ENCODE measurements at places on chromosomes 5 and 9.

GRCh38 chr5:96809921-96810320, 2.2 kb upstream of the ERAP1 start:
- DNase-seq: no peak

DNA sequence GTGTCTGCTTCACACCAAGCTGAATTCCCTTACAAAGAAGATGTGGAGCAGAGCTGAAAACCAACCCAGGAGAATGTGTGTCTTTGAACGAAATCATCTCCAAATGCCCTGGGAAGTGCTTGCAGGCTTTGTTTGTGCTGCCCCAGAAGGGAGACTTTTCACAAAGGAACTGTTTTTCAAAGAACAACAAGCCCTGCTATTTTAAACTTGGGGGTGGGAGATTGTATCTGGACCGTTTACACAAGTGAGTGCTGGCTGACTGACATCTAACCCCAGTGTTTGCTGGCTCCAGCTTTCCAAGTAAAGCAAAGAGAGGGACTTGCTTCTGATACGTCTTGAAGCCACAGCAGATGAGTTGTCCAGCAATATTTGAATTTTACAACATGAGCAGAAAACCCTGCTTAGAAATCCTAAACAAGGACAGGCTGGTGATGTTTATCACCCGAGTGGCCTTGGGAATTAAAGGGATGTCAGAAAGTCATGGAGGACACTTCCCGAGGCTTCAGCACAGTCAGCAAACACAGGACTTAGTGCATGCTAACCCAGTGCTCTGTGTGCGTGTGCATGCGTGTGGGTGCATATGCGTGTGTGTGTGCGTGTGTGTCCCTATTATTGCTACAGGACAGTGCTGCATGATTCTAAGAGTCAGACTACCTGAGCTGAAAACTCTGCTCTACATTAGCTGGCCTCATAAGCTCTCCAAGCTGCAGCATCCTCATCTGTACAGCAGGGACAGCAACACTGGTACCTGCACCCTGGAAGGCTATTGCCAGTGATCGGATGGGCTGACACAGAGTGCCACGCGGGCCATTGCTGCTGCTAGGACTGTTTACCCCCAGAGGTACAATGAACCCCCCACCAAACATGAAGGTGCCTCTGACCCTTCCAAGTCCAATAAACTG, 1.4 kb downstream of the ADAMTS12 start:
- DNase-seq: peak; percentile 30

DNA sequence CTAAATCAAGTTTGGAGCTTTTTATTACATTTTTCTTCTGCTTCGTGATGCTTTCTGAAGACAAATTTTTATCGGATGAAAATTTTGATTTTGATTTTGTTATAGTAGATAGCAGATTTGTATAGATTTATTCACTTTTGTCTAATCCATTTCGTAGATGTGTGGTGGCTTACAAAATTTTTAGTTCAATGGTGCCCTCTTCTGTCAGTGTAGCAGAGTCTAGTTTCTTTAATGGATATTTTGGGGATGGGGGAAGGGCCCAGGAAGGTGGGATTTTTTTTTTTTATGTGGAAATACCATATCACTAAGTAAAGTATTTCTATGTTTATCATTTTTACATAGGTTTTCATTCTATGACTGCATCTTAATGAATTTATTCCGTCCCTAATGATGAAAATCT, 259.9 kb upstream of the TARS1 start:
- no peak for DNase-seq

DNA sequence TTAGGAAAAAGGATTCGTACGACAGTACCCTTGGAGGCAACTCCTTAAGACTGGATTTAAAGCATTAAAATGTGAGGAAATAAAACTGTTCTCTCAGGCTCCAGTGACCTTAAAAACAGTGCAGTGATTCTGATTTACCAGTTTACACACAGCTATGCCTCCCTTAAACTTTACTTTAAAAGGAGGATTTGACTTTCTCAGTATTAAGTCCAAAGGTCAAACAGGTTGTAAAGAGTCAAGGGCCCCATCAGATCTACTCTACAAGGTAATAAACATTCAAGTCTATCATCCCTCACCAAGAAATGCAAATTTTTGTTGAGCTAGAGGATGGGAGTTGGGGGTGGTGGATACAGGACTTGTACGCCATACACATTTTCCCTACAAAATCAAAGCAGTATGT, 75.2 kb downstream of the ELAVL2 start:
- DNase-seq: no peak

DNA sequence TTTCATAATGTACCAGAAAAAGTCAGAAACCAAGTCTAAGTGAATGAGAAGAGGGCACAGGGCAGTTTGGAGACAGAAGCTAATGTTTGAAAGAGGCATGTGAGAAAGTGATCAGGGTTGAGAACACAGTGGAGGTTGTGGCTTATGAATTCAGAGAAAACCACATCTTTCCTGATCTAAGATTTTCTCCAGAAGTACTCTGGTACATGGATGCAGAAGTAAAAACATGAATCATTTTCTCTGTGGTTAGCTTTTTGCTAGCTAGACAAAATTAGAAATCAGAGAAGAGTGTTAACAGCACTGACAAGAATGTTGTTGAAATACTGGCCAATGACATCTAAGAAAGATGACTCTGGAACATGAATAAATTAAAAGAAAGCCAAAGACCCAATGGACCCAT, 541.1 kb downstream of the DNAH5 start:
- DNase-seq: no peak

- peak; percentile 94 for DNase-seq
Observed at GRCh38 chr5:172733131-172733973, 37.6 kb downstream of the DUSP1 start.

GRCh38 chr5:11009576-11009975, 248.5 kb upstream of the DAP start:
- DNase-seq: no peak

- DNase-seq: no peak
Observed at GRCh38 chr9:119349351-119349825, 19.8 kb downstream of the BRINP1 start.

DNA sequence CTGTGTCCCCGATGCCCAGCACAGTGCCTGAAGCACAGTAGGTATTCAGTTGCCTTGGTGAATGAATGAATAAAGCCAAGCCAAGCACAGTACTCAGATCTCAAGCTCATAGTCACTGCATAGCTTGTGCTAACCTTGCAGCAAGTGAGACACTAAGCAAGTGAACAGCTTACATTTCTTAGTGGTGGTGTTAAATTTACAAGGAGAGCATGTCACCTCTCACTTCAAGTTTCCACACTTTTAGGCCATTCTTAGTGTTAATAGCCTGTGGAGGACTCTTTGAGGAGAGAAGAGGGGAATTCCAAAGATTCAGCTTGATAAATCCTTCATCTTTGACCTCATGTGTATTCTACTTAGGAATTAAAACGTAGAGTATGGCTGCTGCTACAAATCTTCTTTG, 104.7 kb downstream of the C9orf152 start:
- DNase-seq: no peak

- peak; percentile 65 for DNase-seq
Observed at GRCh38 chr5:181217111-181217802, 5.8 kb upstream of the TRIM41 start.

- no peak for DNase-seq
Observed at GRCh38 chr9:135877791-135878527, 29.4 kb downstream of the CAMSAP1 start.

- no peak for DNase-seq
Observed at GRCh38 chr5:96896276-96896675, 20.0 kb downstream of the ERAP2 start.

DNA sequence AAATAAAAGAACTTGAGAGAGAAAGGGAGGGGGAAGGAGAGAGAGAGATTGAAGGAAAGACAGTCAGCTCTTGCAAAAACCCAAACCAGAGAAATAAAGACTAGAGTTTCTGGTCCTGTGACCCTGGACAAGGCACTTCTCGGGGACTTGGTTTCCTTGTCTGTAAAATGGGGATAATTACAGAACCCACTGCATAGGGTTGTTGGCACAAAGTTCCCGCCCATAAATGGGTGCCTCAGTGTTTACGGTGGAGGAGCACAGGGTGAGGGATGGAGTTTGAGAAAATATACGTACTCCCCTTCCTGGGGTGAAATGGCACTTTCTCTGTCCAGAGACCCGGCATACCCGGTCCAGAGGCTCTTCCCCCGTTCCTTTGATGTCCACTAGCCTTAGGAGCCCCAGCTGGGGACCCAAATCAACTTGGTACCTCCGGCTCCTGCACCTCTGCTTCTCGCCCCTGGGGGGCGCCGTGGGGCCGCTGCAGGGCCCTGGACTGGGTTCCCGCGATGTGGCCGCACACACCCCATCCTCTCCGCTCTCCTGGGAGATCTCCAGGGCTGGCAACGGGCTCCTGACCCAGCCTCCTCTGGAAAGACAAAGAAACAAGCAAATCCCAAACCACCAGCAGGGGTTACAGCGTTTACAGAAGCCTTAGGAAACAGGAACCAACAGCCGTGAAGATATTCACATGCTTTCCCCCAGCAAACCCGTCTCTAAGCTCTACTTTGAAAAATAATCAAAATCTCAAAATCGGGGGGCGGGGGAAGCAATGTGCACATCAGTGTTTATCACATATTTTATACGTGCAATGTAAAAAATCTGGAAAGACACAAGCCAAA, 26.3 kb downstream of the PTGES start:
- DNase-seq: peak; percentile 88

DNA sequence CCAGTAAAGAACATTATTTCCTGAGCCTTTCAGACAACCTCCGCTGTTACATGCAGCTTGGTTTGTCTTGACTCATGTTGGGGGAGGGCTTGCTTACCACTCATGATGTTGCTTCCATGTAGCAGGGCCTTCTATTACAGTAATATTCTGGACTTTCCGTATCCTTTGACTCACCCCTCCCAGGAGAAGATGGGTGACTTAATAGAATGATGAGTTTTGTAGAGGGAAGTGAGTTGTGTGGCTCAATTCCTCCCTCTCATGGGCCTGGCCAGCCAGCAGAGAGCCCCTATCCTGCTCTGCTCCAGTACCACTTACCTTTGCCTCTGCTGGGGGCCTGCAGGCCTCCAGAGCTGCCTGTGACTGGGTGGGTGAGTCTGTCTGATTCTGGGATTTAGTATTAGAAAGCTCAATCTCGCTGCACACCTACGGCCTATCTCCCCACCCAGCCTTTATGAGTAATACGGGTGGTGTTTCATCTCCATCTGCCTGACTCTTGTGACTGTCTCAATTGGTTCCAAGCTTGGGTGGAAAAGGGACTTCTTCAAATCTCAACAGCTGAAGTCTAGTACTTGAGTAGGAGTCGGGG, 52.6 kb upstream of the KLF9 start:
- DNase-seq: no peak

- DNase-seq: no peak
Observed at GRCh38 chr9:5953743-5954707, 61.4 kb downstream of the RANBP6 start.

- no peak for DNase-seq
Observed at GRCh38 chr9:29100762-29101161, 1527.5 kb upstream of the C9orf72 start.

DNA sequence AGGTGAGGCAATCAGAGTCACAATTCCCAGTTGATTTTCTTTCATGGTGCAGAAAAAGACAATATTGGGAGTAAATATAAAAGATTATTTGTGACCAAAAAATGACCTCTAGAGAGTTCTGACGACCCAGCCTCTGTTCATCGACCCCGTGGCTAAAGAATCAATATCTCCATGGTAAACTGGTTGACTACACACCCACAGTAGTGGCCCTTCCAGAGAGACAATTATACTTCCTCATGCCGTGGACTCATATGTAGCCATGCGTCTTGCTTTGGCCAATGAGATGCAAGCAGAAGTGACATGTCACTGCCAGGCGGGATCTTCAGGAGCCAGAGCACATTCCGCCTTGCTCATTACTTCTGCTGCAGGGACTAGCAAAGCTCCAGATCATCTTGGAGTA, 163.3 kb upstream of the RAD23B start:
- no peak for DNase-seq

DNA sequence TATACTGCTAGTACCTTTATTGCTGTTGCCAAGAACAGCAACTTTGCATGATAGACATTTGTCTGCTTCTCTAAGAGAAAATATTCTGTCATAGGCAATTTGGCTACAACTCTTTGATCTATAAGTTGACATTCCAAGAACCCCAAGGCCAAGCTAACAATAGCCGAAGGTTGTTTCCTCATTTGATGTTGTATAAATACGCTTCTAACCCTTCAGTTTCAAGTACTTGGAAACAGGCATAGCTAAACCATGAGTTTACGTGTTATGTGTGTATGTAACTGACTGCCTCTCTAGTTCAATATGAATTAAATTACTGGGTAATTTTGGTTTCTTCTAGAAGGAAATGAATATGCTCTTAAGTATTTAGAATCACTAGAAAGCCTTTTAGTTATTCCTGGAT, 1034.0 kb downstream of the TLE4 start:
- DNase-seq: no peak

- DNase-seq: no peak
Observed at GRCh38 chr9:125372441-125373226, 111.0 kb downstream of the GAPVD1 start.

DNA sequence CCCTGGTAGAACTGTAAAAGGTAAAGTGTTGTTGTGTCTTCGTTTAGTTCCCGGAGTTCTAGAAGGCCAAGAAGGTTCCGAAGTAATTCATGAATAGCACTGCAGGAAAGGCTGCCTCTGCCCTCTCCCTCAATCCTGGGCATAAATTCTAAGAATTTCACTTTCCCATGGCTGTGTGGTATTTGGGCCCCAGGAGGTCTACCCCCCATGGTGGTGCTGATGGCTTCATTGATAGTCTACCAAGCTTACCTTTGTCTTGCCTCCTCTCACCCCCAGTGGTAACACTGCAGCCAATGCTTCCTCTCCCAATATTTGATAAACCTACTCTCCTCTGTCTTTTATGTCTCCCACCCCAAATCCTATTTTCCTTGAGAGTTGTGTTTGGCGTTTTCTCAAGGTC, 39.5 kb downstream of the ADAMTS16 start:
- no peak for DNase-seq

GRCh38 chr9:36898431-36899020, 135.5 kb downstream of the PAX5 start:
- DNase-seq: no peak

Measured in femur (tissue), 1 donor.